ENCODE measurements at places on chromosomes 1 and 21. TPM values are rescaled to one million over a fixed set of nuclear protein-coding genes. Genes with fewer than 3 reads are reported as not detected.

The A3GALT2 gene
- not detected for polyA plus RNA-seq

- no peak for DNase-seq
These were observed 214.7 kb downstream of the SDCCAG8 start for GRCh38 chr1:243470502-243470901.

DNA sequence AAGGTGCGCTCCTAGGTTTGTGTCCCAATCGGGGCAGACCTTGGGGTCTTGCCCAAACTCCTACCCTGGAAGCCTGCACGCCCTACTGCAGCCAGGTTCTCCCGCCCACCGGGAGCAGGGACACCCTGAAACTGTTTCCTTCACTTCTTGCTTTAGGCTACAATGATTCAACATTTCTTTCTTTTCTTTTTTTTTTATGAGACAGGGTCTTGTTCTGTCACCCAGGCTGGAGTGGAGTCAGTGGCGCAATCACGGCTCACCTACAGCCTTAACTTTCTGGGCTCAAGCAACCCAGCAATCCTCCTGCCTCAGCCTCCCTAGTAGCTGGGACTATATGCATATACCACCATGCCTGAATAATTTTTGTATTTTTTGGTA, 75.8 kb downstream of the ITPKB start:
- DNase-seq = no peak

DNA sequence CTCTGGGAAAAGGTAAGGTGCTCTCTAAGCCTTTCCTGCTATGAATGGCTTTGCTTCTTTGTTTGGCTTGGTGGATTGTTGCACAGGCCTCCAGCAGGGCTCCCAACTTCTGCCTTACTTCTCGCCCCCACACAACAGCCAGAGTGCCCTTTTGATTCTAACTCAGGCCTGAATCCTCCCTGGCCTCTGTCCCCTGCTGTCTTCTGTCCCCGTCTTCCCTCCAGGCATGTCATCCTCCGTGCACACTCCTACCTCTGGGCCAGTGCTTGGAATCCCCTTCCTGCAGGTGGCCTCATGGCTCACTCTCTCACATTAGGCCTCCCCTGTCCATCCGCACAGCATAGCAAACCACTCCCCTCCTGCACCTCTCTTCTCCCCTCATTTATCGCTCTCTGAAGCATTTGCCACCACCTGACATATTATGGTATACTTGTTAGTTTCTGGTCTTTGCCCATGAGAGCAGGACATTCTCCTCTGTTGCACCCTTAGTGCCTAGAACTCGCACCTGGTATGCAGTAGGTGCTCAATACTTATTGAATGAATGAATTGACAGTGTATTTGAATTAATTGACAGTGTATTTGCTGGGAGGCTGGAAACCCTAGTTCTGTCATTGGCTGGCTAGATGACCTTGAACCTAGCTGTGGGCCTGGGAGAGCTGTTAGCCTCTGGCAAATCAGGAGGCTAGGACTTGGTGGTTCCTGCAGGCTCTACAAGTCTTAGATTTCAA, 2.9 kb downstream of the ZDHHC18 start:
- DNase-seq = no peak

GRCh38 chr1:169601096-169601881, 15.0 kb upstream of the F5 start:
- no peak for DNase-seq
